ENCODE measurements at places on chromosomes 5 and 9.

- DNase-seq = no peak
These were observed 17.6 kb downstream of the TRMO start for GRCh38 chr9:97904725-97905124.

GRCh38 chr5:172770374-172770674, 671 bp downstream of the DUSP1 start:
- DNase-seq = no peak

DNA sequence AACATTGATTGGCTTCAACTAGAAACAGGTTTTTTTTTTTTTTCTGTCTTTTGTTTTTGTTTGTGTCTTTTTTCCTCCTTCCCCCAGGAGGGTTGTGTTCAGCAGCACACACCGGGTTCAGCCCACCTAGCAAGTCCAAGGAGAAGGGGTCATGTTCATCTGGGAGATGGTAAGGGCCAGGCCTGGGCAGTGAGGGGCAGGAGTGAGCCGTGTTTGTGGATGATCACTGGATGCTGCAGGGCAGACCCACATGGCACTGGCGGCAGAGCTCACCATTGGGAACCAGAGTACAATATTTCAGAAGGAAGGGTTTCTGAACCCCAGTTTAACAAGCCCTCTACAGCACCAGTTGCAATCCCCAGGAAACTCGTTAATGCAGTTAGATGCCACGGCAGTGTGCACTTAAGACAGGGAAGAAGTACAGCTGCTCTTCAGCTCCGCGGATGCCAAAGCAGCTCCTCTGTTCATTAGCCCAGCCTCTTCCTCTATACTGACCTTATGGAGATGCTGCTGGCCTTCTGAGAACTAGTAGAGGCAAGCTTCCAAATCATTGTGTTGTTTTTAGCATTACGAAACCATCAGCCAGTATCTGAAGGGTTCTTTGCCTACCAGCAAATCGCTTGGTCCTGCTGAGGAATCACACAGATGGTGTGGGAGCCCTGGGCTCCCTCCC, 508.2 kb upstream of the WWC1 start:
- DNase-seq = no peak

DNA sequence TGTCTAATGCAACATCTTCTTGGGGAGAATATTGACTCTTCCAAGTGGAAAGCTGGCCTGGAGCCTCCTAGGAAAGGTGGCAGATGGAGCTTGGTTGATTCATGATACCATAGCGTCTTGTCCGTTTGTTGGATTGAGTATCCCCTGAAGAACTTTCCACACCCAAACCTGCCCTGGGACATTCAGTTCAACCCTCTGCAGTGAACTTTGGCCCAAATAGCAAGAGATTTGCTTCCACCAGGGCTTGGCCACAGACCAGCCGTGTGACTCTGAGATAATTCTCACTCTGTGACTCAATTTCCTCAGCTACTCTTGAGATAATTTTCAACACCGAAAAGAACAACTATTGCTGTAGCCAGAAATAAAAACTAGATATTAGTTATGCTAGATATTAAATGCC, 108.0 kb upstream of the RAD23B start:
- no peak for DNase-seq

- DNase-seq = no peak
These were observed 15.8 kb downstream of the ADAMTS13 start for GRCh38 chr9:133437753-133438531.

GRCh38 chr9:20408513-20408912, 213.8 kb downstream of the MLLT3 start:
- DNase-seq = no peak

- DNase-seq = no peak
These were observed 11.3 kb upstream of the SLC34A1 start for GRCh38 chr5:177372910-177373309.

DNA sequence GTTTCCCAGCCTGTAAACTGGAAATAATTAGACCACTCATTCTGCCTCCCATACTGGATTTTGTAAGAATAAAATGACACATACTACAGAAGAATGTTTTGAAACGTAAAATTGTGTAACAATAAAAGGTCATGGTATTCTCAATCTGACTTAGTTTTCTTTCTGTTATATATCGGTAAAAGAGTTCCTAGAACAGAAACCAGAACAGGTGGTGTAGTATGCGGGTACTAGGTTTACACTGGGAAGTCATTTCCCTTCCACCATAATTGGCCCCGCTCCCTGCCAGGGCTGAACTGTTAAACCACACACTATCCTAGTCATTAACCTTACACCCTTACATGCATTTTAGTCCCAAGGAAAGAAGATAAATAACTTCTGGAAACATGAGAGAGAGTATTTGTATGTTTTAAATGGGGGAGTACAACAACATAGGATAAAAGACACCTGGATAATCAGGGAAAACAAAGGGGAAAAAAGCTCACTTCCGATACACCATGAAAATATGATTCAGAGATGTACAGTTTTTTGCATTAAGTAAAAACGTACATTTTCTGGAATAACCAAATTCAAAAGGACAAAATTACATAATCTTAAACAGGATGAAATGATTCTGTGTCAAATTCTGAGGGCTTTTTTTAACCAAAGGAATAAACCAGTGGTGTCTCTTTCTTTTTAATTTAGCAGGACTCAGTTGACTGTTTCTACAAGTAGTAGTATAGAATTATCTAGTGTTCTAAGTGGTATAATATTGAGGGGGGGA, 199.7 kb downstream of the GLIS3 start:
- peak; percentile 4 for DNase-seq

- peak; percentile 83 for DNase-seq
These were observed 835 bp downstream of the MCIDAS start for GRCh38 chr5:55226027-55226933.

- no peak for DNase-seq
These were observed 870.0 kb upstream of the CDH9 start for GRCh38 chr5:27908341-27908740.

DNA sequence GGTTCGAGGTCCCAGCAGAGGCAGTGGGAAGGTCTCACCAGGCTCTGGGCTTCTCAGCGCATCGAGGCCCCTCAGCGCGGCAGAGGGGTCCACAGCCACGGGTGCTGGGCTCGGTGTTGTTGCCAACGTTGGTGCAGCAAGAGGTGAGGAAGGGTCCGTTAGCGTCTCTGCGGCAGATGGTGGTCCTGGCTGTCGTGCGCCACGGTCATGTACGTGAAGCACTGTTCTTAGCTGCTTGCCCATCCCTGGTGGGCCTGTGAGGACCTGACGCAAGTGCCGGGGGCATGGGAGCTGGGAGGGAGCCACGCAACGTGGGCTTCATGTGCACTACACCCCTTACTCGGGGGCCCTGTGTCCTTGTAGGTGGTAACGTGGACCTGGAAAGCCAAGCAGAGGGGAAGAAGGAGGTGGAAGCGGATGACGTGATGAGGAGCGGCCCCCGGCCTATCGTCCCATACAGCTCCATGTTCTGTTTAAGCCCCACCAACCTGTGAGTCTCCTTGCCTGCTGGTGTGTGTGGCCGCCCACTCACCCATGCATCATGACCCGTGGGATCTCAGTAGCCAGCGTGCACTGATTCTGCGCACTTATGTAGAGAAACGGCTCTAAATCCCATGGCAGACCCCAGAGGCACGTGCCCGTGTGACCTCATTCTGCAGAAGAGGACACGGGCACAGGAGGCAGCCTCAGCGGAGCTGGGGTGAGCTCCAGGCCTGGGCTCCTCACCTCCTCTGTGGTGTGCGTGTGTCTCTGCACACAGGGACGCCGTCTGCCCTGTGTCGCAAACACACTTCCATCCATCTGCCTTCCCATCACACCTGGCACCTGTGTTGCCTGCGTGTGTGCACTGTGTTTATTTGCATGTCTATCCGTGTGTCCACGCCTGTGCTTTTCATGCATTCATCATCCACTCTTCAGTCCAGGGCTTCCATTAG, 166.1 kb downstream of the CACNA1B start:
- DNase-seq = no peak

GRCh38 chr5:56530626-56531138, 284.7 kb upstream of the MAP3K1 start:
- no peak for DNase-seq

DNA sequence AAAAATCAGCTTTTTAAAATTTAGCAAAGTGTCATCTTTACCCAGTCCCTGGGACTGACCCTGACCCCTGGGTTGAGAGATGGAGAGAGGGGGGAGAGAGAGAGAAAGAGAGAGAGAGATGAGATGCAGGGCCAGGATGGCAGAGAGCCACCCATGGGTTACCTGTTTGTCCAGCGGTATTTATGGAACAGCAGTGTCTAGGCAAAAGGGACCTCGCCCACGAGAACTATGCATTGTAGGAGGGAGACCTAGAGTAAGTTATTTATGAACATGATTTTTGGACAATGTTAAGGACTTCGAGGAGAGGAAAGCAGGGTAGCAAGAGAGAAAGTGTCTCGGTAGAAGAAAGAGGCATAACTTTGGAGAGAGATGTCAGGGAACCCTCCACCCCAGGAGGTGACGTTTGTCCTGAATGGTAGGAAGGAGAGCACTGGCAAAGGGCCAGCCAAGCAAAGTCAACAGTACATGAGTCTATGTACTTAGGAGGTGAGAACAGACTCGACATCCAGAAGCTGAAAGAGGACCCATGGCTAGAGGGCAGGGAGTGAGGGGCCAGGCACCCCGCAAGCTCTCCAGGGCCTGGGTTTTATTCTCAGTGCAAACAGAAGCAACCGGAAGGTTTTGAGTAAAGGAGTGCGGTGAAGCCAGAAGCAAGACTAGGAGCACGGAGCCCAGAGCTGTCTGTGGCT, 30.5 kb upstream of the MSX2 start:
- no peak for DNase-seq

- no peak for DNase-seq
These were observed 22.5 kb downstream of the CDC42SE2 start for GRCh38 chr5:131286400-131286715.

GRCh38 chr9:80883426-80883825, 805.9 kb downstream of the TLE1 start:
- no peak for DNase-seq

DNA sequence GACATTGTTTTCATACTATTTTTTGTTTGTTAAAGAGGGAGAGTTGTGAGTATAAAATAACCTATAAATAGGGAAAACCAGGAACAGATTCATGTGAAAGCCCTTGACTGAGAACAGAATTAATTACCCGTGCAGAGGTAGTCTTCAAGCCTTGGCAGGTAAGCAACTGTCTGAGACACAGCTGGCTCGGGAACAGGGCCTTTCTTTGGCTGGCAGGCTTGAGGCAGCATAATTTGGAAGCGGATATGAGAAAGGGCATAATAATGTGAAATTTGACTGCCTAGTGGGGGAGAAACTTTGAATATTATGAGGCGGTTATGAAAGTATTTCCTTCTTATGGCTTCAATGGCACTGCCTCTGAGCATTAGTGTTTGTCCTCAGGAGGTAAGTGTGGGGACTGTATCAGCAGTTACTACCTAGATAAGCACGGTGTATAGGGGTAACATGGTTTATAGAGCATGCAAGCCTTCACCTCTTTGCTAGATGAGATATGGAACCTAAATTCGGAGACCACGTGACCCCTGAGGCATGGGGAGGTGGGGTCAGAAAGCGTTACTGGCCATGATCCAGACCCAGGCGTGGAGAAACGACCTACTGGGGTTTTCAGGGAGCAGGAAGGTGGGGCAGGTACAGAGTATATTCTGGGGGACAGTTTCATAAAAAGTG, 210.2 kb upstream of the GAS1 start:
- DNase-seq = no peak

DNA sequence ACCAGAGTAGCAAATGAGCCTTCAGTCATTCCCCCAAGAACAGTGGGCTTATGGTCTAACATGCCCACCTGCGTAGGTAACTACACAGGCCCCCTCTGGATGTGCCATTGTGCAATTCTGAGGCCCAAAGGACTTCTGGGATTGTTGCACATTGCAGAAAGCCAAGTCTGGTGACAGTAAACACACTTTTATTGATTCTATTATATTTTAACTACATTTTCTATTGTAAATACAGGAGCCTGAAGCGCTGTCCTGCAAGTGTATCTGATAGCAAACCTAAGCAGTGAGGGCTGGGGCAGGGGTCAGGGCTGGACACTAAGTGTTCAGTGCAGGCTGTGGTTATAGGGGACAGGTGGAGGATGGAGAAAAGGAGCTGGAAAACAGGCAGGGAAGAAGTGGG, 57.5 kb downstream of the TEX10 start:
- no peak for DNase-seq

DNA sequence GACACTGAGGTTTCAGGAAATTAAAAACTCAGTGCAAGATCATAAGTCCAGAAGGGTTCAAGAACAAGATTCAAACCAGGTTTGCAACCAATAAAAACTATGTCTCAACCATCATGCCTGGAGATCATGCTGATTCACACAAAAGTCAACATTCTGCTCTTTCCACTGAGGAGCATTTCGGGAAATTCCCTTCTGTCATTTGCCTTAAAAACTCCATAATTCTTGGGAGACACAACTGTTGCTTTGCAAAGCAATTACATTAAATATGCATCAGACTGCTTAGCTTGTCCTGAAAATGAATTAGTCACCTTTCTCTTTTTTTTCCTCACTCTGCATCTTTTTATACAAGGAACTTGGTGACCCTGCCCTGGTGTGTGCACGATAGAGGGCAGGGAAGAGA, 275.9 kb upstream of the ZNF462 start:
- no peak for DNase-seq

GRCh38 chr5:130251931-130252330, 347.7 kb downstream of the CHSY3 start:
- no peak for DNase-seq

GRCh38 chr5:147466360-147466980, 43.4 kb downstream of the DPYSL3 start:
- no peak for DNase-seq

DNA sequence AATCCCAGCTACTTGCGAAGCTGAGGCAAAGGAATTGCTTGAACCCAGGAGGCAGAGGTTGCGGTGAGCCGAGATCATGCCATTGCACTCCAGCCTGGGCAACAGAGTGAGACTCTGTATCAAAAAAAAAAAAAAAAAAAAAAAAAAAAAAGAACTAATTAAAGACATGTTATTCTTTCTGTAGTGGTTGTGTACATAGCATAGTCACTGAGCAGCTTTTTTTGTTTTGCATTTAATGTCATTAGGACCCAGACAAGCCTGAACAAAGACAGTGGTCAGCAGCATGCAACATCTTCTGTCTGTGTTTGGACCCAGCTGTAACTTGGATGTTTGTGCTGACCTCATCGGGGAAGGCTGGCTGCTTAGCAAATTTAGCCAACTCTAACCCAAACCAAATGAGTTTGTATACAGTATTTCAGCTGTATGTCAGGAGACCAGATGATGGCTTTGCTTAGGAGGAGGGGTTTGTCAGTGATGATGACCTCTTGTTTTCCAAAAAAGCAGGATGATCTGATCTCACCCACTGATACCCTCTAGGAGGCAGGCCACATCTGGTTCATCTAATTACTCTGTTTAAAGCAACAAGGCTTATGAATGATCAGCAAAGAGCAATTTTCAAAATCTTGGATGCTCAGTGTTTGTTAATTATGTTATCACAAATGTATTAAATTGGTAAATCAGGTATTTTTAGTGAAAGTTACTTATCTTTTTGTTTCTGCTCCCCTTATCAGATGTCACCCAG, 39.5 kb downstream of the SNCAIP start:
- DNase-seq = no peak

Data from stimulated activated CD4-positive, alpha-beta T cell treated with anti-CD3 and anti-CD28 coated beads, Interleukin-2, amount 100 ng/mL, for 24 hours (primary cell).